ENCODE measurements at places on chromosomes 2 and 18. TPM values are rescaled to one million over a fixed set of nuclear protein-coding genes. Genes with fewer than 3 reads are reported as not detected.

The TMEM37 gene
- 0.76 TPM for total RNA-seq

The SCN9A gene
- total RNA-seq, result not detected

The ALK gene
- total RNA-seq, result not detected

The LBH gene
- 379 TPM for total RNA-seq

The CYTIP gene
- 0.76 TPM for total RNA-seq

All from articular chondrocyte of knee joint (primary cell).